ENCODE measurements at places on chromosomes 1 and 21.

DNA sequence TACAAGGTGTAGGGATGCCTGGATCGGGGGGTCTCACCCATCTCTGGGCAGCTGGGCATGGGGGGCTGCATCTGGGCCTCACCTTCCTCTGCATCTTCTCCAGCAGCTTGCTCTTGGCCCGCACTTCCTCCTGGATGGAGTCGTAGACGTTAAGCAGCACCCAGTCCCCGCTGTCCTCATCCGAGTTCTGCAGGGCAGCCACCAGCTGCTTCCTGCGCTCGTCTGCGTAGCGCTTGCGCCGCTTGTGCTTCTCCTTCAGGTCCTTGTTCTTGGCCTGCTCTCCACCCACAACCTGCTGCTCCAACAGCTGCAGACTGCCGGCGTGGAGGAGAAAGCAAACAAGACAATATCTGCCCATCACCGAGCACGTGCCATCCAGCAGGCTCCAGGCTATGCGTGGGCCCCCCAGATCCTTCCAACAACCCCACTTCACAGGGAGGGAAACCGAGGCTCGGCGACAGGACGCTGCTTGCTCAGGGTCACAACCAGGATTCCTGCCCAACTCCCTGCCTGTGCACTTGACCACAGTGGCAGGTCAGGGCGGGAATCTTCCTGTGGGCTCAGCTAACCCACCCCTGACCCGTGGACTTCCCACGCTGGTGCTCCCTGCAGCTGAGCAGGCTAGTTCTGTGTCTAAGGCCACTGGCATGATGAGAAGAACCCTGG lies 21.5 kb upstream of the DDOST start:
- no peak for DNase-seq

GRCh38 chr1:109281680-109282496 lies 1.1 kb downstream of the PSRC1 start:
- DNase-seq: no peak

DNA sequence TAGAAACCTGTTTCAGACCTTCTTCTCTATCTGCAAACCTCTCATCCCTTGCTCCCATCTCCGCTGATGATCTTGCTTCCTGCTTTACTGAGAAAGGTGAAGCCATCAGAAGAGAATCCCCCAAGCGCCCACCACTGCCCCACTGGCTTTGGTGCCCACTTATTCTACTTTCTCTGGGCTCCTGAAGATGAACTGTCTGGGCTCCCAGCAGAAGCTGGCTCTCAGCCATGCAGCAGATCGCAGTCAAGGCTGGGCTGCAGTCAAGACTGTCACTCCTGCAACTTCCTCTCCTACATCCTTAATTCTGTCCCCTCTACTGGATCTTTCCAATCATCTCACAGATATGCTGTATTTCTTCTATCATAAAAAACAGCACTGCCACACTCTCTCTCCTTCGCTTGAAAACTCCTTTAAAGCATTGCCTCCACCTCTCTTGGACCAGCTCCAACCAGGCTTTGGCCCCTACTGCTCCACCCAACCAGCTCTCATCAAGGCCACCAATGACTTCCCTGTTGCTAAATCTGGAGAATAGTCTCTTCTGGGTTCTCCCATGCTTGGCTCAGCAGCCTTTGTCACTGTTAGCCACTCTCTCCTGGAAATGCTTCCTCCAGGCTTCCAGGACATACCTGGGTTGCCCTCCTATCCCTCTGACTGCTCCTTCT lies 25.8 kb downstream of the TRIM62 start:
- no peak for DNase-seq

DNA sequence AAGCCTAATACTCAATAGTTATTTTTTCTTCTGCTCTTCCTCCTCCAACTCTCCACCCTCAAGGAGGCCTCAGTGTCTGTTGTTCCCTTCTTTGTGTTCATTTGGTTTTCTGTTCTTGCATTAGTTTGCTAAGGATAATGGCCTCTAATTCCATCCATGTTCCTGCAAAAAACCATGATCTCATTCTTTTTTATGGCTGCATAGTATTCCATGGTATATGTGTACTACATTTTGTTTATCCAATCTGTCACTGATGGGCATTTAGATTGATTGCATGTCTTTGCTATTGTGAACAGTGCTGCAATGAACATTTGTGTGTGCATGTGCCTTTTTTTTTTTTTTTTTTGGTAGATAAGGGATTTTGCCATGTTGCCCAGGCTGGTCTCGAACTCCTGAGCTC lies 6.7 kb downstream of the CENPF start:
- DNase-seq: no peak

Data from RWPE2 (cell line).